ENCODE measurements at places on chromosomes 16 and 17.

DNA sequence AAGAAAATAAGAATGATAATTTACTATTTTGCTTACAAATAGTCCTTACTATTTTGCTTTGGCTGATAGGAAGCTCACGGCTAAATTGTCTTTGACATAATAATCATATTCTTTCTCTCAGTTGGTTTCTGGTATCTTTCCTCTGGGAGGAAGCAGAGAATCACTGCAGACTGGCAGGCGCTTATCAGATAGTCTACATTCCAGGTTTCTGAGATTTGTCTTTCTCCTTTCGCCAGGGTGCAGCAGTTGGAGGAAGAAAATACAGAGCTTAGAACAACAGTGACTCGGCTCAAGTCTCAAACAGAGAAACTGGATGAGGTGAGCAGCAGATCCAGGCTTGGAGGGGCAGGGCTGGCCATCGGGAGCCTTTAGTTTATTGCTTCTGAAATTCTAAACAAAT, 136.1 kb downstream of the RAB11FIP4 start:
- no peak for DNase-seq

GRCh38 chr17:74712756-74713155, at the start of gene CD300LF:
Gene CD300LF (minus strand): TSS chr17:74712923. CDS start chr17:74712866, 57 bp downstream.
- DNase-seq = no peak

DNA sequence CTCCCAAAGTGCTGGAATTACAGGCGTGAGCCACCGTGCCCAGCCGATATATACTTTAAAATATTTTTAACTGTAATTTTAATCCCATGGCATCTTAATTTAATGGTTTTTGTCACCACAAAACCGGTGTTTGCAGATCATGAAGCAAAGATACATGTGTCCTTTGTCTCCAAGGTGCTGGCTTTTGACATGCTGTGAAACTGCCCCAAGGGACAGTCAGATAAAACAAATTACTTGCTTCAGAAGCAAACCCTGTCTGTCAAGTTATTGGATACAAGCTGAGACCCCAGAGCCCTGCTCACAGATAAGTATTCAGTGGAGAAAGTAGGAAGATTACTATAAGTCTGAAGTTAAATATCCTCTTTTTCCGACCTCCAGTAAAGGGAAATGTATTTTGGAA, 39.8 kb downstream of the ARL4D start:
- no peak for DNase-seq

- no peak for DNase-seq
These were observed 277.1 kb upstream of the SDK2 start for GRCh38 chr17:73921306-73921705.
